ENCODE measurements at places on chromosomes 1 and 21.

GRCh38 chr21:28200726-28201125 lies 792.0 kb downstream of the LTN1 start:
- no peak for DNase-seq

DNA sequence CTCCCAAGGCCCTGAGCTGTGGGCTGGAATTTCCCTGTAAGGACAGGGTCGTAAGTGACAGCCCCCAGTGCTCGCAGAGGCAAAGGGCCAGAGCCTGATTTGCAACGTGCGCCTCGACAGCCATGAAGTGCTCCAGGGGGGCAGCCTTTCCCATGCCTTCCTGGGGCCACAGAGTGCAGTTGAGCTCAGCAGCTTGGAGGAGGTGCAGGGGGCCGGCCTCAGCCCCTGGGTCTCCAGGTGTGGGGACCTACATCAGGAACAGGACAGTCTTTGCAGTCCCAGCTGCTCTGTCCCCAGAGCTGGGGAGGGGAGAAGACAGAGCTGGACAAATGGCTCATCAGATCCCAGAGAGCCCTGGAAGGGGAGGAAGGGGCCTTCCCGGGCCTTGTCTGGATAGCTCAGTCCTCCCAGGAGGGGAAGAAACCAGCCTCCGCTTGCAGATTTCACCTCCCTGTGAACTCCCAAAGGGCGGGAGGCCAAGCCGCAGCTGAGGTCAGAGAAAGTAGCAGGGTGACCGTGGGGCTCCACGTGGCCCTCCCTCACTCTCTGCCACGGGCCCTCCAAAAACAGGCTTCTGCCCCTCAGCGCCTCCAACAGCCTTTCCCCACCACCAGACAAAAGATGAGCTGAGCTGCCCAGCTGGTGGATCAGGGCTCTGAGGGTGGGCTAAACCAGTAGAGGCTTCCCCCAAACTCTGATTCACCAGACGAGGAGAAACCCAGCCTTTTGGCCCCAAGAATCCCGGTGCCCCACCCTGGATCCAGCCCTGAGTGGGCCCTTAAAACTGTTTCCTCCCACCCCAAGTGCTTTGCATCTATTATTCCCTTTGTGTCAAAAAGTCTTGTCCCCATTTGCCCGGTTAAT lies 76.5 kb downstream of the DHRS3 start:
- no peak for DNase-seq

- no peak for DNase-seq
Measured at GRCh38 chr1:29251164-29252124, 15.1 kb downstream of the PTPRU start.

GRCh38 chr1:119632103-119632490 lies 16.0 kb downstream of the ZNF697 start:
- no peak for DNase-seq

GRCh38 chr1:13901039-13901438 lies 201.1 kb downstream of the PRDM2 start:
- no peak for DNase-seq

GRCh38 chr1:93707956-93708355 lies 26.3 kb upstream of the BCAR3 start:
- no peak for DNase-seq

DNA sequence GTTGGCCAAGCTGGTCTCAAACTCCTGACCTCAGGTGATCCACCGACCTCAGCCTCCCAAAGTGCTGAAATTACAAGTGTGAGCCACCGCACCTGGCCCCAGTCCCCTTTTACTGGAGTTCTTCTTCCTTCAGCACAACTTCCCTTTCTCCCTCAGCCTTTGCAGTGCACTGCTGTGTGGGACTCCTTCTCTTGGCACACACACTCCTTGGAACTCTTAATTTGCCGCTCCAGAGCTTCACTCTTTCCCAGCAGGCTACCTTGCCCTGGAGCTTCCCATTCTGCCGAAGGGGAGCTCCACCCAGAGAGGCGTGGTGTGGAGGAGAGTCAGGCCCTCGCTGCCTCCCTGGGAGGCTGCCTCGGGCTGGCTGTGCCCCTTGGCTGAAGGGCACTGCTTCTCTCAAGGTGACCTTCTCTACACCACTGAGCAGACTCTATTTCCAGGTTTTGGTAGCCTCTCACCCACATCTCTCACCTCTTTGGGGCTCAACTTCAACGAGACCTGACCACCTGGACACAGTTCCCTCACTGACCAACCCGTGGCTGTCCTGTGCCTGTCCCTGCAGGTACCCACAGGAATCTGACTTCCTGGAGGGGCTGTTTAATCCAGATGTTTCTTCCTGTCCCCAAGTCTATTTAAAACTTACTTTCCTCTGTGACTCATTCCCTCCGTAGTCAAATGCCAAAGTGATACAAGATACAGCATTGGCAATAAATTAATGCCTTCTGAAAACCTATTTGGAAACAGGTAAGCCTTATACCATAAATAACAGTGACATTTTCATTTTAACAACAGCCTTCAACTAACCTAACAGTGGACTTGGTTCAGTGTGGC lies 227.3 kb upstream of the KIAA0040 start:
- DNase-seq, result no peak

DNA sequence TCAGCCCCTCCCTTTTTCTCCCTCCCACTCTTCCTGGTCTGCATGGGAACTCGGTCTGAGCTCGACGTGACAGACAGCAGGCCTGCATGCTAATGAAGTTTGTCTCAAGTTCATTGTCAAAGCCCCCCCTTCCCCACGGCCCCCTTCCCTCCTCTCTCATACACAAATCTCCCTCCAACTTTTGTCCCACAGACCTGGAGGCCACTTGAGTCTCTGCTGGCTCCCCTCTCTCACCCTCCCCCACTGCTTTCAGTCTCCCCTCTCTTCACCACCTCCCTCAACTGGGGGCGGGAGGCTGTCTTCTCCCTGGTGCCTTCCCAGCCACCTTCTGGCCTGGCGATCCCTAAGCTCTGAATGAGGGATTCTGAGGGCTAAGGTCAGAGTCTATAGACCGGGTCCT lies 61.3 kb downstream of the RHBG start:
- DNase-seq, result no peak

- no peak for DNase-seq
Measured at GRCh38 chr1:101929343-101929742, 67.4 kb downstream of the OLFM3 start.

DNA sequence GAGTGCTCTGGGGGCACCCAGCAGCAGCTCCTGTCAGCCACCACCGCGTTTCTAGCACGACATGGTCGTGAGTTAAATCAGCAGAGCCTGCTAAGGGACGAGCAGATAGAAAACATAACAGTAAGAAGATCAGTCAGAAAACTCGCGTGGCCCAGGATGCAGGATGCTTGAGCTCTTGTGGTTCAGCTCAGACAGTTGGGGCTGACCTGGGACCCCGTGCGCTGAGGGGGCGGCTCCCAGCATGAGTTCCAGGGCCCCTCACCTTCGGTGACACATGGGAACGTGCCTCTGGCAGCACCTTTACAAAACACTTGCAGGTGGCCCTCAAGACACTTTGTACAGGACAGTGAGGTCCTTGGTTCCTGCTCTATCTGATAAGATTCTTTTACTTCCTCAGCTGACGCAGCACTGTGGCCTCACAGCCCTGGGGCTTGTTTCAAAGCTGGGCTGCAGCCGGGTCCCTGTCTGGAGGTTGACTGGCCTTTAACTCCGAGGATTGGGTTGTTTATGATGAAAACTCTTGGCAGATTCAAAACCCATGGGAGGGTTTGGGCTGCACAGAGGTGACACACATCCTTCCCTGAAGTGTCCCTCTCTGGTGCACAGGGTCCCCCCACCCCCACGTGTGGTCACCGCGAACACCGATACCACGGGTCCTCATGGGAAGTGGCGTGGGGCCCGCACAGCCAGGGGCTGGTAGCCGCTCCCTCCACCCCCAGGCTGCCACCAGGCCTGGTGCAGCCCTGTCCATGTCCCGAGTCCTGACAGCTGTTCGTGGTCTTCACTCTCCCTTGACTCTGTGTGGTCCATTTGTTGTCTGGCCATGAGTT lies 65.3 kb upstream of the COL6A1 start:
- no peak for DNase-seq

DNA sequence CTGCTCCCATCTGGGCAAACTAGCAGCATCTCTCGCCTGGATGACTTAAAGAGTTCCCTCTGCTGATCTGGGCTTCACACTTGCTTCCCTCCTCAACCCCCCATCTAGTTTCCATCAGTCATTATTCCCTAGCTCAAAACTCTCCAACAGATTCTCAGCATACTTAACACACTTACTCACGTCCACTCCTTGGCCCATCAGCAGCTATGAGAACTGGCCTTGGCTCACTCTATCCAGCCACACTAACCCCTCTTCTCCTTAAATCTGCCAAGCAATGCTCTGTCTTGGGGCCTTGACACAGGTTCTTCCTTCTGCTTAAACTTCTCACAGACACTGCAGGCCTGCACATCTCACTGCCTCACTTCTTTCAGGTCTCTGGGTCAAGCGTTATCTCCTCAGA lies 41.6 kb downstream of the GNG12 start:
- no peak for DNase-seq

GRCh38 chr21:25688275-25689155 lies 46.2 kb downstream of the ATP5PF start:
- DNase-seq, result no peak

DNA sequence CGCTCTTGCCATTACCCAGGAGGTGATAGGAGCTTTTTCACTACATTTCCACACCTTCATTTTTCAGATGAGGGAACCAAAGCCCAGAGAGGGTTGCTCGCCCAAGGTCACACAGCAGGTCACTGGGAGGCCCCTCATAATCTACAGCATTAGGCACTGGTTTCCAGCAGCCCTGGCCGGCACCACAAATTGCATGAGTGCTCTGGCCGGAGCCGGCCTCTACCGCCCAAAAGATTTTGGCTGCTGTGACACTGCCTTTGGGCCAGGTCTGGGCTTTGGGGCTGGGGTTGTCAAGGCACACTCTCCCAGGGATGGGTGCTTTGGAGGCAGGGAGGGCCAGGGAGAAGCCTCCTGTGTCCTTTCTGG lies 15.4 kb downstream of the DHRS3 start:
- no peak for DNase-seq

DNA sequence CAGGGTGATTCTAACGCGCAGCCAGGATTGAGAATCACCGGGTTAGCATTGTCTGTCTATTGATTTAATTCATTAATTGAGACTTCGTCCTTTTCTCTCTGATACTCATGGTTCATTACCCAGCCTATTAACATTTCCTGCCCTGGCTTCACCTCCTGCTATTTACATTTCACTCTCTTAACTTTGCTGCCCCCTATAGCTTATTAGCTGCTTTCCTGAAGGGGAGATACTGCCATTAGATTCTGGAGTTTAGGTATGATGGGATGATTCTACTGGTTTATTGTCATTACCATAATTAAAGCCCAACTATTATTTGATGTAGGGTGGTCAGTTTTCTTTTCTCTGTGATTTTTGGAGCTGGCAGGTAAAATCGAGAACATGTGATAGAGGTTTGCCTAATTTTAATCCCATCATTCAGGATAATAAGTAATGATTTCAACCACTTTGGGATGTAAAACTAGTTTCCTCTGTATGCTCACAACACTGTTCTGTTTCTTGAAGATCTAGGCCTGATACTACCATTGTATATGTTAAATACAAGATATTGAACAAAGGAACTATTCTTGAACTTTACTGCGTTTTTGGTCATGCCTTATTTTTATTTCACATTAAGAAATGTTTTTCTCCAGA lies 6.4 kb downstream of the PPP2R5A start:
- DNase-seq, result no peak

- no peak for DNase-seq
Measured at GRCh38 chr1:208118841-208119606, 125.2 kb downstream of the PLXNA2 start.

- no peak for DNase-seq
Measured at GRCh38 chr21:41444703-41445464, 18.8 kb downstream of the MX1 start.

DNA sequence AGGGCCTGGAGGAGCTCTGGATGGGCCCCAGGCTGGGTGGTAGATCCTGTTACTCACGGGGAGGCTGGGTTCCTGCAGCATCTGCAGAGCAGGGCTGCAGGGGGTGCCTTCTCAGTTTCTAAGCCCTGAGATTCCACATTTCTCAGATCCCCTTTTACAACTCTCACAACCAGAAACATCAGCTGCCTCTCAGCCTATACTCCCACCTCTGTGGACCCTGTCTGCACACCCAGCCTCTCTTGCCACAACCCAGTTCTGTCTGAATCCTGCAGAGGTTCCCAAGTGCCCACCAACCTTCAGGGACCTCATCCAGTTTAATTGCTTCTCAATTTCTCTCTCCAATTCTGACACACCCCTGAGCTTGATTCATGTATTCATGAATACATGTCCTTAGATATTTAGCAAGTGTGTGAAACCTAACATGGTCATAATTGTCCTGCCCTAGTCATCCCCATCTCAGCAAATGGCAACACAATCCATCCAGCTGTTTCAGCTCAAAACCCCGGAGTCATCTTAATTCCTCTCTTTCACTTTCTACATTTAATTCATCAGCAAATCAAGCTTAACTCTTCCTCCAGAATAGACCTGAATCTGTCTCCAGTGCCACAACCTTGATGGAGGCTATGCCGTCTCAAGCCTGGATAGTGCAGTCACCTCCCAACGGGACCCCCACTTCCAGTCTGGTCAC lies 57.0 kb upstream of the NEK2 start:
- no peak for DNase-seq

DNA sequence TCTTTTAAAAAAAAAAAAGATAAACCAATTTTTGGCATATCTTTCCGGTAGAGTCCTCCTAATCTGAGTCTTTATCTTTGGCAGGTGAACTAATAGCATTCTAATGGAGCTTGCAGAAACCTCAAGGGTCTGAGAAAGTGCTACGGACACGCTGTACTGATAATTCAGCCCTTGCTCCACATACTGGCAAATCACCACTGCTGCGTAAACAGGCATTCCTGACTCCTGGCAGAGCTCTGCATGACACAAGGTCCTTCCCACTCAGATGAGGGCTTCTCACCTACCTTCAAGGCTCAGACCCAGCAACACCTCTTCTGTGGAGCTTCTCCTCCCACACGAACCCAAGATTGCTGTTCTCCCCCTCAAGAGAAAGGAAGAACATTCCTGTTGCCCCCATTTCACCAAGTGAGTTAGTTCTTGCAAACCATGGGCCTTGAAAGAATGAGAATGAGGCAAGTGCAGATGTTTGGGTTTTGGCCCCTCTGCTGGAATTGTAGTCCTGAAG lies 48.0 kb downstream of the LYST start:
- no peak for DNase-seq

GRCh38 chr1:36284061-36284460 lies 22.1 kb upstream of the SH3D21 start:
- DNase-seq, result no peak

DNA sequence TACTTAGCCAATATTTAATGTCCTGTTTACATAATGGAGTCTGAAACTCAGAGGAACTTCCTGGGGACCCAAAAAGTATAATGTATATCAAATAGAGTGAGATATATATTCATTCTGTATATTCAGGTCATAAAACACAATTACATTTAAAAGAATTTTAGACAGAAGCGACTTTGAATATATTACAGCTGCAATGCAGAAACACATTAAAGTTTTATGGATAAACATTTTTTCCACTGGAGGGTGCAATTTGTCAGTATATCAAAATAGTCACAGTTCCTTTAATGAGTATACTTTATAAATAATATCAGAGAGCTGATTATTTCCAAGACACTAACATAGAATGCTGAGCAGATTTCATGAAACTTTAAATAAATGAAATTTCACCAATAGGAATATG lies 43.9 kb upstream of the CRB1 start:
- no peak for DNase-seq
